ENCODE measurements at places on chromosomes 11 and 22.

GRCh38 chr11:67301951-67302516 is 1.3 kb upstream of the SSH3 start:
- no peak for DNase-seq

DNA sequence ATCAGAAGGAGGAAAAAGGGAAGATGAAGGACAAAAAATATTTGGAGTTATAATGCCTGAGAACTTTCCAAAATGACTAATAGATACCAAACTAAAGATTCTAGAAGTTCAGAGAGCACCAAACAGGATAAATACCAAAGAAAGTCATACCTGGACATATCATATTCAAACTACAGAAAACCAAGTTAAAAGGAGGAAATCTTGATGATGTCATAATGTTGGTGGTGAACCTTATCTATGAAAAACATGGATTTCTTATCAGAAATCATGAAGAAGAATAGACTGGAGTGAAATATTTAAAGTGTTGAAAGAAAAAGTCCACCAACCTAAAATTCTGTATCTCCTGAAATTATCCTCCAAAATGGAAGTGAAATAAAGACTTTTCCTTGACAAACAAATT is 389.2 kb downstream of the JRKL start:
- DNase-seq: no peak

- DNase-seq: no peak
These were observed 320 bp upstream of the PHLDA2 start for GRCh38 chr11:2929531-2929949.

DNA sequence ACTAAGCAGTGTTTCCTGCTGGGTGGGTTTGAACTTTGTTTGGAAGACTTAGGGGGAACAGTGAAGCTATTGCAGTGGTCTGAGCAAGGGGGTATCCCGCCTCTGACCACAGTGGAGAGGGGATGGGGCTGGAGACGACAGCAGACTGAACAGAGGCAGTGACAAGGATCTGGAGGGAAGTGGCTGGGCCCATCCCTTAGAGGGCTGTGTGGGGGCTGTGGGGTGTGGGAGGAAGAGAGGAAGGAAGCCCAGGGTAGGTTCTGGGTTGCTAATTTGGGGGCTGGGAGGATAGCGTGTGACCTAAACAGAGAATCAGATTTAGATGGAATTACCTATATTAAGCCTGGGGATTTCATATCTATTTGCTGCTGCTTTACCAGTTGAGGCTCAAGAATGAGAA is 70.7 kb downstream of the BMAL1 start:
- no peak for DNase-seq

DNA sequence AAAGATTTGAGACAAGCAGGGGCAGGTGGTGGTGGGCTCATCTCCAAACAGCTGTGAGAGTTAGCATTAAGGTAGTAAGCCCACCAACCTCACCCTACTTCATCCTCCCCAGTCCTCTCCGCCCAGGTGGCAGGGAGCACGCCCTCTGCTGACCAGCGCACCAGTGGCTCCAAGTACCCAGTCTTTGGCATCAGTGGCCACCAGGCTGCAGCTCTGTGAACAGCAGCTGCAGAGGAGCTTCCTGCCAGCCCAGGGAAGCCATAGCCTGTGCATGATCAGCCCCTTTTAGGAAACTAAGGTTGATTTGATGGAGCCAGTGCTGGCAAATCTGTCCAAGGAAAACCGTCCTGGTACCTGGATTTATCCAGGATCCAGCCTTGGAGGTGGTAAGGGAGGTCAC is 21.7 kb downstream of the CAVIN3 start:
- DNase-seq: no peak

DNA sequence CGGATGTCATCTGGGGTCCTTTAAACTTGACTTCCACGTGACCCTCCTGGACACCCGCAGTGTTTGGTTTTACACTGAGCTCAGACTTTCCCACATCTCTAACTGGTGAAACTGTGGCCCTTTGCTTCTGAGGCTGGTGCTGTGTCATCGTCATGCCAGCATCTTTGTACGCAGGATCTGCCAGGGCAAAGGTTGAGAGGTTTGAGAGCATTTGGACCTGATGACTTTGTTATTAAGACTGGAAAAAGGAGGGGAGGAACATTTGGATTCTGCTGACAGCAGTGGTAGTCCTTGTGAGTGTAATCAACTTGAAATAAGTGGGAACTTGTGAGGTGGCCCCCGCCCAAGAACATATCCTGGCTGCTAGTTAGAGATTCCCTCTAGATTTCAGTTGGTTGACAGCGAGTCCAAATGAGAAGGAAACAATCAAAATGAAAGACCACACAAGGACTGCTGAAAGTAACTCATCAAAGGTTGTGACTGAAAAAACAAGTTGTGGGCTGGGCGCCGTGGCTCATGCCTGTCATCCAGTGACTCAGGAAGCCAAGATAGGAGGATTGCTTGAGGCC is 102.5 kb downstream of the KIAA1671 start:
- no peak for DNase-seq

GRCh38 chr11:9855579-9856287 is 191.9 kb downstream of the SWAP70 start:
- peak; percentile 21 for DNase-seq

- no peak for DNase-seq
These were observed 207.5 kb downstream of the ETS1 start for GRCh38 chr11:128379587-128380580.

DNA sequence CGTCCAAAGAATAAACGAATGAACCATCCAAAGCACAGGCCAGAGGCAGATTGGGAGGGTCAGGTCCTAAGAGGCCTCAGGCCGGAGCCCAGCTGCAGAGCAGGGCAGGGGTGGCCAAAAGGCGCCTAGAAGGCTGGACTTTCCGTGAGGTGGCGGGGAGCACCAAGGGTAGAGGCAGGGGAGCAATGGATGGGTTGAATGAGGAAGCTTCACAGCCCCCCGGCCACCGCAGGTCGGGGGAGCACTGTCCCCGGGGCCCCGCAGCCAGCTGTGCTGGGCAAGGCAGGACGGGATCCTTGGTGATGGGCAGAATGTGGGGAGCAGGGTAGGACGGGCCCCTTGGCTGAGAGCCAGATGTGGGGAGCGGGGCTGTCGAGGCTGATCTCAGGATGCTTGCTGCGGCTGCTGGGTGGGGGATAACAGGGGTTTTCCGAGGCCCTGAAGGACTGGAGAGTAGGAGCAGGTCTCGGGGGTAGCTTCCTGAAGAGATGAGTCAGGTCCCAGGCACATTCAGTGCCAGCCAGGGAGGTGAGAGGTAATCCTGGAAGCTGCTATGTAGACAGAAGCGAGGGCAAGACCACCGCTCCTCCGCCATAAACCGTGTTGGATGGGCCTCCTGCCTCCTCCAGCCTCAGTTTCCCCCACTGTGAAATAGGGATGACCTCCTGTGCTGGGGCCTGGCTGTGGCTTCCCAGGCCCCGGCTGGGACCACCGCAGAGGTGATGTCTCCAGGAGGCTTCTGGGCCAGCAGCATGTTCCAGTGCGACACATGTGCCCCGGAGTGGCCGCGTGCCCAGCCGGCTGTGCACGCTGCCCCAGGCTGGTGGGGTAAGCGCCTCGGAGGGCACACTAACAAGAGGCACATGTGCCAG is 34.6 kb upstream of the KCNQ1OT1 start:
- DNase-seq: no peak

- no peak for DNase-seq
These were observed 710.3 kb downstream of the KCNA4 start for GRCh38 chr11:29306527-29306926.

- no peak for DNase-seq
These were observed 30.9 kb upstream of the WNT7B start for GRCh38 chr22:46007848-46008261.

- no peak for DNase-seq
These were observed 35.9 kb downstream of the ARAP1 start for GRCh38 chr11:72716290-72716689.

DNA sequence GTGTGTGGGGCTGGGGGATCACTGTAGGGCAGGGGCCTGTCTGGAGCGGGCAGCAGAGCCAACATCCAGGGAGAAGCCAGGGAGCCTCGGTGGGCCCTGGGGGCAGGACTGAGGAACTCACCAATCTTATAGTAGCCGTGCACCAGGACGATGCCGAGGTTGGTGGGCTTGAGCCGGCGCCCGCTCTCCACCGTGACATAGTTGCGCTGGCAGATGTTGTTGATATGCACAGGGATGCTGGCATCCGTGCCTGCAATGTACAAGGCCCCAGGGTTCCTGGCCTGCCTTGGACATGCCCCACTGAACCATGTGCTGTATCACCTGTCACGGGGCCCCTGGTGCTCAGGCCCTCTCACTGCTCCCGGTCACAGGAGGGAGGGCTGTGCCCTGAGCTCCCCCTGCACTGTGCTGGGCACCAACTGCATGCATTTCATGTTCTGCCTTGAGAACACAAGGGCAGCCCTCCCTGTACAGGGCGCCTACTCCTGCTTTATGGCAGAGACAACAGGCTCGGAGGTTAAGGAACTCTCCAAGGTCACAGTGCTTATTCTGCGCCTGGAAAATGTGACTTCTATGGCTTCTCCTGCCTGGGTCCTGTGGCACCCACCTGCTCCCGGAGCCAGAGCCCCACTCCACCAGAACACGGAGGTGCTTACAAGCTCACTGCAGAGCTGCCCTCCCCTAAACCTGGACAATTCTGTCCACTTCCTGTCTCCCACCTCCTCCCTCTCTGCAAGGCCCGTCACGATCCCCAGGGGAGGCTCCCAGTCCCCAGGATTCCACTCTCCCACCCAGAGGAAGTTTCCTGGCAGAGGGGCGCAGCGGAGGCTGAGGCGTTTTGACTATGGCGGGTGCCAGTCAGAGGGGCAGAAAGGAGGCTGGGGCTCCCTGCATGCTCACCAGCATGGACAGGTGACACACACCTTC is 7.8 kb upstream of the PPM1F start:
- no peak for DNase-seq

- no peak for DNase-seq
These were observed 434 bp downstream of the BANF1 start for GRCh38 chr11:66002648-66003225.

GRCh38 chr11:122270535-122270934 is 154.5 kb upstream of the BLID start:
- DNase-seq: no peak

- no peak for DNase-seq
These were observed 3.1 kb downstream of the RELT start for GRCh38 chr11:73379189-73379880.

DNA sequence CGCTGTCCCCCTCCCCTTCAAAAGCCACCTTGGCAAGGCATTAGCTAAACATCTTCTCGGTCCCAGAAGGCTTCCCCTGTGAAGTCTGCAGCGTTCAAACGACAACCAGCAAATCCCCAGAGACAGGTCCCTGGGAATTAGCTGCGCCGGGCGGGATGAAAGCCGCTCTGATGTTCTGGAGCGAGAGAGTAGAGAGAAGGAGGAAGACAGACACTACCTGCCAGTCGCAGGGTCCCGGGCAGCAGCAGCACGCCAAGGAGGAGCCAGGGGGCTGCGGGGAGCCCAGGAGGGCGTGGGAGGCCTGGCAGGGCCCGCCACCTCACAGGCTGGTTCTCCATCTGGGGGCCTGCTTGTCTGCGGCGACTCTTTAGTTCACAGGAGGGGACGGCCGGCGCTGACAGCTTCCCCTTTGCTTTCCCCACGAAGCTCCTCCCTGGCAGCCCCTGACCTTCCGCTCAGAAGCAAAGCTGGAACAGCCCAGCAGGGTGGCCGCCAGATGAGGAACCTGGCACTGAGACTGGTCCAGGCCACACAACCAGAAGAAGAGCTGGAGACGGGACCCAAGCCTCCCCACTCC is at the start of gene NFAM1:
Gene NFAM1 (minus strand): TSS at position 384 of the 577 bp plus-strand sequence. CDS start 46 bp downstream, at position 338.
- DNase-seq: no peak

GRCh38 chr22:42366806-42367581 is 65.2 kb downstream of the NFAM1 start:
- DNase-seq: no peak

- no peak for DNase-seq
These were observed 114.3 kb downstream of the PHF21B start for GRCh38 chr22:44895296-44896055.

DNA sequence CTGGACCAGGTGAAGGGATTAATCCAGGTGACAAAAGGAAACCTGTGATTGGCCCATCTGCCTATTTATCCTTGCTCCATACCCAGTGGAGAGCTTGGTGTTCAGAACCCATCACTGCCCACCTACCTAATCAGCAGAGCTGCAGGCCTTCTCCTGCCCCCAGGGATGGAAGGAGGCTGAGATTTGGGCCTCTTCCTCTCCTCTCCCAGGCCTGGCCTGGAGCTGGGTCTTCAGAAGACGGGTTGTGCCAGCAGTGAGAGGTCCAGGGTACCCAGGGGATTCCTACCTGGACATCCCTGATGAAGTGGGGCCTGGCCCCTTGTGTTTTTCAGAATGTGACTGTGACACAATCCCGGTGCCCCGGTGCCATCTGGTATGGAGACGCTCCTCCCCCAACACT is 80.3 kb upstream of the MYOD1 start:
- no peak for DNase-seq

GRCh38 chr22:40022536-40023240 is 27.9 kb downstream of the FAM83F start:
- DNase-seq: no peak

GRCh38 chr11:9273376-9274336 is 8.5 kb upstream of the DENND5A start:
- no peak for DNase-seq

GRCh38 chr11:60077981-60078380 is 10.5 kb upstream of the MS4A2 start:
- no peak for DNase-seq

Measured in memory B cell (primary cell).